ENCODE measurements at places on chromosomes 3 and 15. TPM values are rescaled to one million over a fixed set of nuclear protein-coding genes. Genes with fewer than 3 reads are reported as not detected.

DNA sequence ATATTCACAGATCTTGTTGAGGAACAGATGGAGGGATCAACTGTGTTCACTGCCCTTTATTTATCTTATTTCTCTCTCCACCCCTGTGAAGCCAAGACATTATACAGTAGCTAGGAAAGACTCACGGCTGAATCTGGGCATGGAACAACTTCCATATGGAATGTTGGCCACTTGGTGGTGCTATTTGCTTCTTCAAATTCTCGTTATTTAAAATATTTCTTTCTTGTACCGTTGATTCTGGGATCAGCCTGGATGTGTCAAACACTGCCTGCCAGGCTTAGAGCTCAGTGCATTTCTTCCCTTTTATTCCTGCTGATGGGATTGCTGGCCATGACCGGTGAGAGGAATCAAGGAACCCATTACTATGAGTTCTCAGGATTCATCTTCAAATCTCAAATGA is 17.5 kb upstream of the GASK1A start:
- no peaks in the 10 kb centered on the region for H3K27me3 ChIP-seq
- no peak overlapping the region for H3K27ac ChIP-seq
- H3K4me1 ChIP-seq = no peaks in the 10 kb centered on the region
- H3K36me3 ChIP-seq = no peaks in the 10 kb centered on the region
- DNase-seq = peak; percentile 76

The DAZL gene
- 3.2 TPM for total RNA-seq

The ARHGEF26 gene
- total RNA-seq = 13.4 TPM

- no peak overlapping the region for H3K4me3 ChIP-seq
- no peaks in the 10 kb centered on the region for H3K27me3 ChIP-seq
- DNase-seq = no peak
- H3K27ac ChIP-seq = no peak overlapping the region
These were observed 10.9 kb downstream of the SLC35A5 start for GRCh38 chr3:112572701-112573100.

- H3K4me3 ChIP-seq = no peak overlapping the region
- H3K36me3 ChIP-seq = no peaks in the 10 kb centered on the region
- H3K4me1 ChIP-seq = peaks cover 3% of the 10 kb centered on the region
- H3K27ac ChIP-seq = no peak overlapping the region
These were observed 199.5 kb downstream of the KLF13 start for GRCh38 chr15:31525988-31526665.

The OCA2 gene
- total RNA-seq = 1.0 TPM

GRCh38 chr3:189756582-189757078 is 125.4 kb downstream of the TP63 start:
- no peaks in the 10 kb centered on the region for H3K27me3 ChIP-seq
- H3K4me3 ChIP-seq = no peak overlapping the region
- no peaks in the 10 kb centered on the region for H3K36me3 ChIP-seq

GRCh38 chr3:43366481-43366880 is 80.1 kb downstream of the SNRK start:
- no peaks in the 10 kb centered on the region for H3K4me1 ChIP-seq
- H3K36me3 ChIP-seq = no peaks in the 10 kb centered on the region
- H3K27ac ChIP-seq = no peak overlapping the region
- no peaks in the 10 kb centered on the region for H3K27me3 ChIP-seq

The DNAJC13 gene
- total RNA-seq = 35.7 TPM

DNA sequence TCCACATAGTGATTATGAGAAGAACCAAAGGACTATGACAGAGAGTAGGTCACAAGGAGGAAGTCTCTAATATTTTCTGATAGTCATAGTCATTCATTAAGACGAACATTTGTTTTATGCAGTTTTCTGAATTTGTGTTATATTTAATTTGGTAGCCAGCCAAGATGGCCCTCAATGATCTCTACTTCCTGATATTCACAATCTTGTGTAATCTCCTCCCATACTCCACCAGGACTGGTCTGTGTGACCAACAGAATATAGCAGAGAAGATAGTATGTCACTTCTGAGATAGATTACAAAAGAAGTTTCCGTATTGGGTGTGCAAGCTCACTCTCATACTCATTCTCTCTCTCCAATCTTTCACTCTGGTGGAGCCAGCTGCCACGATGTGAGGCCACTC is 30.8 kb downstream of the HLTF start:
- H3K36me3 ChIP-seq = no peaks in the 10 kb centered on the region
- no peak overlapping the region for H3K27ac ChIP-seq
- H3K4me1 ChIP-seq = no peaks in the 10 kb centered on the region
- DNase-seq = no peak
- H3K4me3 ChIP-seq = no peak overlapping the region

The CACNA2D2 gene
- 9.5 TPM for total RNA-seq

The GOLGA6L22 gene
- not detected for total RNA-seq

DNA sequence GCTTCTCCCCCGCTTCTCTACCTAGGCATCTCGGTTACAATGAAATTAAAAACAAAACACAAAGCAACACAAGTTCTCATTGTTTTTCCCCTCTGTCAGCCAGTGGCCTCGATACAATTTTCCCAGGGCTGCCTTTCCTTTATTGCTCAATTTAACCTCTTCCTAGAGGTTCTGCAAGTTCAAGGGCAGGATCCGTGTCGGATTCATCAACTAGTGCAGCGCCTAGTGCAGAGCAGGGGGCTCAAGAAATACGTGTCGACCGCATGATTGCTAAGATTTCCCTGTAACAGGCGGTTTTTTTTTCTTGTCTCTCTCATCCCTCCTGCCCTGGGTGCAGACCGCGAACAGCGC is 1.4 kb upstream of the BHLHE40 start:
- H3K27me3 ChIP-seq = peaks cover 79% of the 10 kb centered on the region
- no peaks in the 10 kb centered on the region for H3K36me3 ChIP-seq
- peaks cover 7% of the 10 kb centered on the region for H3K4me1 ChIP-seq
- H3K4me3 ChIP-seq = peak overlapping the region; percentile 61

GRCh38 chr3:134267996-134268395 is 17.3 kb upstream of the RYK start:
- no peaks in the 10 kb centered on the region for H3K27me3 ChIP-seq
- no peak overlapping the region for H3K27ac ChIP-seq
- no peak for DNase-seq
- no peaks in the 10 kb centered on the region for H3K36me3 ChIP-seq
- H3K4me3 ChIP-seq = no peak overlapping the region

DNA sequence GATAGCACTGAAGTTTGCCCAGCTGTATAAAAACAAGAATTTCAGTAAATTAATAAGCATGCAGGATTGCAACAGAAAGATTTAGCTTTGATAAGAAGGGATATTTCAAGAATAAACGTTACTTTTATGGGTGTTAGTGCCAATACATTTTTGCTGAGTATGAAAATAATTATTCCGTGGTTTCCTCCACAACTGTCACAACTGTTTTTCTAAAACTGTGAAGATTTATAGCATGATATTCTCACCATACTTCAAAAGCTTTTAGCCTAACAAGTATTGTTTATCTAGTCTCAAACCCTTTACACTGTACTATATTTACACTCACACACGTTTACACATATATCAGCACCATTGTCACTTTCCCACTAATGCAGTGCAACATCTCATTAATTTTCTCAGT is 200.5 kb downstream of the TPRG1 start:
- no peak for DNase-seq
- H3K4me1 ChIP-seq = no peaks in the 10 kb centered on the region
- no peaks in the 10 kb centered on the region for H3K36me3 ChIP-seq
- H3K27ac ChIP-seq = no peak overlapping the region
- H3K27me3 ChIP-seq = no peaks in the 10 kb centered on the region

DNA sequence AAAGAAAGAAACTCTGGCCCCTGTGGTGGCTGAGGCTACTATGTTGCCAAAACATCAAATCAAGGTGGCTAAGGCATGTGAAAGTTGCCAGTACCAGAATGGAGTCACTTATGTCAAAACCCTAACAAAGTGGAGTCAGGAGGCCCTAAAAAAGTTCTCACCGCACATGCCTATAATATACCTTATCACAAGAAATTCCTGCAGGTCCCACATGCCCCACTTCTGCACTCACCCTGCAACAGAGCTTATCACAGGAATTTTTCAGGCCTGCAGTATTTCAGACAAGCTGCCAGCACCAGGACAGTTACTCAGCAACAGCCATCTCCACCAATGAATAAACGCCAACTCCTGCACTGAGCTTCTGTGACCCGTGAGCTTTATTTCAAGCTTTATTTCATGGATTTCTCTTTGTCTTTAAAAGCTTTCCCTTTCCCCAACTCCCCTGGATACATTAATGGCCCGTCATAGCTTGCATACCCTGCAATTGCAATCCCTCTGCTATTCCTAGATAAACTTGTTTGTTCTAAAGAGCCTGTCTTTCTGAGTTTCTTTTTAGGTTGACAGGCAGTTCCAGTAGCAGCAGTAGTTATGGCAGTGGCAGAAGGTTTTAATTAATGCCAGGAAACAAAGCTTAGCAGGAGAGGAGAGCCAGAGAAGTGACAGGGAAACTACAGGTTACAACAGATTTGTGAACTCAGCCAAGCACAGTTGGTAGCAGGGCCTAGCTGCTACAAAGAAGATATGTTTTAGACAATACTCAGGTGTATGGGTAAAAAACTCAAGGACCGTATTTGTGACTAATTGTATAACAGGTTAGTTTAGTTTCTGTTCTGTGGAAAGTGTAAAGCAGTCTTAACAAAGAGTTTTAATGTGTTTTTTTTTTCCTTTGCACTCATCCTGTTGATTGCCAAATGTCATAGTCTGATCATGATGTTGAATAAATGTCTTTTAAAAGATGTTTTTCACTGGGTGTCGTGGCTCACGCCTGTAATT is 15.9 kb upstream of the TMEM42 start:
- H3K4me1 ChIP-seq = no peaks in the 10 kb centered on the region
- H3K27me3 ChIP-seq = no peaks in the 10 kb centered on the region
- H3K27ac ChIP-seq = no peak overlapping the region
- H3K4me3 ChIP-seq = no peak overlapping the region
- H3K36me3 ChIP-seq = peaks cover 21% of the 10 kb centered on the region

- H3K27me3 ChIP-seq = no peaks in the 10 kb centered on the region
- no peak for DNase-seq
- no peak overlapping the region for H3K27ac ChIP-seq
- no peaks in the 10 kb centered on the region for H3K36me3 ChIP-seq
These were observed 27.9 kb upstream of the TLE3 start for GRCh38 chr15:70125605-70126004.

The GTPBP8 gene
- 32.9 TPM for total RNA-seq

- no peaks in the 10 kb centered on the region for H3K4me1 ChIP-seq
- no peaks in the 10 kb centered on the region for H3K36me3 ChIP-seq
- no peak overlapping the region for H3K4me3 ChIP-seq
- H3K27ac ChIP-seq = no peak overlapping the region
- no peak for DNase-seq
- H3K27me3 ChIP-seq = no peaks in the 10 kb centered on the region
These were observed 31.7 kb upstream of the XCR1 start for GRCh38 chr3:46058981-46059380.

DNA sequence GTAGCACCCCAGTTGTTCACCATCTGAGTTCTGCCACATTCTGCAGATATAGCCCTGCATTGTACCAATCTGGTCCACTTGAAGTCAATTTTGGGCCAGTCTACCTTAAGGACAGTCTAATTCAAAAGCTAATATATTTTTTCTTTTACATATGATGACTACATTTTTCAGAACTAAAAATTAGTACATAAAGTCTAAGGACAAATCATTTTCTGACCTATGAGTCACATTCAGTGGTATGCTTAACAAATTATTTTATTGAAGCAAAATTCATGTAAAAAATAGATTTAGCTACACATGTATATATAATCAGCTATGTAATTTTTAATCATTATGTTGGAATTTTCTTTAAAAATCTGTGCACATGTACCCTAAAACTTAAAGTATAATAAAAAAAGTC is 52.1 kb upstream of the IL12A start:
- DNase-seq = no peak
- no peaks in the 10 kb centered on the region for H3K36me3 ChIP-seq
- no peaks in the 10 kb centered on the region for H3K27me3 ChIP-seq
- H3K4me1 ChIP-seq = peaks cover 4% of the 10 kb centered on the region

The RTP1 gene
- 0.43 TPM for total RNA-seq

- H3K27ac ChIP-seq = no peak overlapping the region
- no peaks in the 10 kb centered on the region for H3K36me3 ChIP-seq
- DNase-seq = no peak
- no peaks in the 10 kb centered on the region for H3K27me3 ChIP-seq
- H3K4me1 ChIP-seq = peaks cover 14% of the 10 kb centered on the region
- H3K4me3 ChIP-seq = no peak overlapping the region
These were observed 19.8 kb upstream of the SMAD6 start for GRCh38 chr15:66682246-66682645.

All from neural progenitor cell (in vitro differentiated cells).